Right ventricle myocardium inferior (tissue), 1 donor: ENCODE measurements at places on chromosomes 3 and 15. TPM values are rescaled to one million over a fixed set of nuclear protein-coding genes. Genes with fewer than 3 reads are reported as not detected.

Gene SLC27A2
- not detected for total RNA-seq

Gene CLEC3B
- total RNA-seq = 70.8 TPM

Gene GPR149
- not detected for total RNA-seq

Gene TPM1
- total RNA-seq = 13,805 TPM

Gene IL17RB
- total RNA-seq = 3.2 TPM

Gene ATP13A4
- total RNA-seq = 0.38 TPM

Gene ARHGEF3
- total RNA-seq = 19.0 TPM

Gene SCAANT1
- not detected for total RNA-seq

Gene CKMT1A
- 0.43 TPM for total RNA-seq

Gene ABHD5
- 25.4 TPM for total RNA-seq

Gene CYP8B1
- total RNA-seq = not detected

DNA sequence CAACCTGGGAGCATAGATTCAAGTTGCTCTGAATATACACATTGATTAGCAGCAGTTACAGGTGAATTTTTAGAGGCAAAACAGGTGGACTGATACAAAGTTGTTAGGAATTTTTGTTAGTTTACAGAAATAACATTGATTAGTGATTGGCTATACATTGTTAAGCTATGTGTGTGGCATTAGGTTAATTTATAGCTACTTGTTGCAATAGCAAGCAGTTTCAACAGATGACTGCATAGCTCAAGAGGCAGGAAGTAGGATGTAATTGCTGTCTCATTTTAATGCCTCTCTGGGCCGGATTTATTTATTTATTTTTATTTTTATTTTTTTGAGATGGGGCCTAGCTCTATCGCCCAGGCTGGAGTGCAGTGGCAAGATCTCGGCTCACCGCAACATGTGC, 99.7 kb downstream of the TCF12 start:
- DNase-seq = no peak

GRCh38 chr15:80317389-80318182, 65.6 kb upstream of the CTXND1 start:
- DNase-seq = no peak

- no peak for DNase-seq
Observed at GRCh38 chr15:65366122-65366892, 11.5 kb downstream of the IGDCC3 start.

GRCh38 chr15:90790561-90790960, 73.4 kb downstream of the BLM start:
- DNase-seq = no peak

DNA sequence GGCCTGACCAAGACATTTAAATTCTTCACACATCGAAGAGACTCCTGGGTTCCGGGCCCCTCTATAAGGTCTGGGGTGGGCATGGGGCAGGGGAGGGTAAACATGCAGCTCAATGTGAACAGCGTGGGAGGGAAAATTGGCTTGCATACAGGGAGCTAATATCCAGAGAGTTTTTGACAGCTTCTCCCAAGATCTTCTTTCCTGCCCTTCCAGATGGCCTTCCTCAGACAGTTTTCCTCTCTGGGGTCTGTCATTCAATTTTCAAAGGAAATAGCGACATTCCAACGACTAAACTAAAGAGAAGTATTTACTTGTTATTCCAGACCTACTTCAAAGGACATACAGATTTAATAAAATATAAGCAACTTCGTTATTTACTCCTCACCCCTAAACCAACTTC, 1030.6 kb downstream of the MCTP2 start:
- DNase-seq = no peak

DNA sequence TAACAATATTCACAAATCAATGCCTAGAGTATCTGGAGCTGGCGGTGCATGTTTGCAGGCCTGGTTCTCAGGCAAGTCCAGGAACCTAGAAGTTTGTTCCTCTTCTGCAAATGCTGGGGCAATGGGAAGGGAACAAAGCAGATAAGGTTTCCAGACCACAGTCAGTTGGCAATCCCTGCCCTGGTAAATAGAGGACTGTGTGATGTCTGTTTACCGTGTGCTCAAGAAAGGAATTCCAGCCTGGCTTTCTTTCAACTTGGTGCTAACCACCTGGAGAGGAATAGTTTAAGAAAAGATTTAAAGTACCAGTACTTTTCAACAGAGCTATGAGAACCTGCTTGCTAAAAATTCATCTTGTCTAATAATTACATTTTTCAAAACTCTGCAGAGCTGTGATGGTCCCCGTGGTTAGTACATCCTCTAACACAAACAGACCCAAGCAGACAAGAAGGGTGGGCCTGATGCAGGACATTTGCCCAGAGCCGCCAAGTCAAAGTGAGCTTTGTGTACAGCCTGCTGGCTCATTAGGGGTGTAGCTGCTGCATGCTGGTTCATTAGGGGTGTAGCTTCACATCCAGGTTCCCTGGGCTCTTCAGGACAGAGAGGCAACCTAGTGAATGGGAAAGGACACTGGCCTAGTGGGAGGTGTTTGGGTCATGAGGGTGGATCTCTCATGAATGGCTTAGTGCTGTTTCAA, 220.5 kb downstream of the SQOR start:
- DNase-seq = no peak

DNA sequence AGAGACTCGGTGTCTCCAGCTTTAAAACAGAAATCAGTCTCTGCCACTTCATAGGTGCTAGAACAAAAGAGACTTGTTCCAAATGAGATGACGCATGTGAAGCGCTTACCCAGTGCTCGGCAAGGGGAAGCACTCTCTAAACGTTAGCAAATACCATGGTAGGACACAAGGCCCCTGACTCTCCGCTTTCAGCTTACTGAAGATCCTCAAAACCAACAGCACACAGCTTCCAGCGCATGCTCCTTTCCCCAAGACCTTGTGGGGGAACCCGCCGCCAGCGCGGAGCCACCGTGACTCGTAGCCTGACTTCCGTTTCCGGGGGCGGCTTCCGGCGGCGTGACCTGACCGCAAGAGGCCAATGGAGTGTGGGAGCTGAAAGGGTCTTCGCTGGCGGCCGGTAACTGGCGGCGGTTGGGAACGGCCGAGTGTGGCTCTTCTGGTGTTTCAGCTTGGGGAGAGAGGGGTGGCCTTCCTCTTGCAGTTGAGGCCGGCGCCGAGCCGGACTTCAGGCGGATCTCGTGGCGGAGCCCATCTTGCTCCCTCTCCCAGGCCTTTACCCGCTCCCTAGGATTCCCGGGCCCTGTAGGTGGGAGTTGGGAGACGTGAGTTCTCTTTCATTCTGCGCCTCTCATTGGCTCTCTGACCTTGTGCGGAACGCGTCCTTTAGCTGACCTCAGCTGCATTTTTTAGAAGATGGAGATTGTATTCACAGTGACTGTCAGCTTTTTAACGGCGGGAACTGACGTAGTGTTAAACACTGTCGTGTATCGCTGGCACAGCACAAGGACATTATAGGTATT, at the start of gene THUMPD3:
Gene THUMPD3, plus strand, starts transcription at position 324 of the 800 bp plus-strand sequence. CDS start 2,015 bp downstream, outside the sequence.
- peak; percentile 96 for DNase-seq

GRCh38 chr3:67653425-67654098, 850 bp downstream of the SUCLG2 start:
- no peak for DNase-seq

DNA sequence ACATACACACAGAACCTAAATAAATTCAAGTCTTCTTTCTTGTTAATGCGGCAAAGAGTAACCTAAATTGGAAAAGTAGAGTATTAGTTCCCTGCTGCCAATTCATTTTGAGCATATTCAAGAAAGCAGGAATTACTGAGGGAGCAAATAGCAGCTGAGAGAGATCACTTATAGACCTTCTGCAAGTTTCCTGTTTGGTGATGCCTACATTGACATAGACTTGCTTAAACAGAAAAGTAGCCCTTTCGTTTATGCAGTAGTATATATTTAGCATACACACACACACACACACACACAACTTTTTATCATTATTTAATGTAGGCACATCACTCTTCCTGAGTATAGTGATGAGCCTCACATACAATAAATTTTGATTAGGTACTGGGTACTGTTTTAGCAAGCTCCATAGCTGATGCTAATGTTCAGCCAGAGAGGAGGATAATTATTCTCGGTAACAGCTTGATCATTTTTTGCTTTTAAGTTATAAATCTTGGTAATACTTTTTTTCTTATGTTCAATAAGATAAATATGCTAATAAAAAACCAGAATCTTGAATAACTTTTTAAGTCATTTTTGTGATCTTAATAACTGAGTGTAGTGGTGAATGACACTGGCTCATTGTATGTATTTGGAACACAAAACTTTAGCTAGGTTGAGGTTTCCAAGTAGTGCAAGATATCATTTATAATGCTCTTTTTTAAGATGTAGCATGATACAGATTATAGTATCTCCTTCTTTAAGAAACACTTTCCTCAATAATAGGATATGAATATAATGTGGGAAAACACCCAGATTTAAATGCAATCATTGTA, 174.7 kb downstream of the MBNL1 start:
- no peak for DNase-seq

GRCh38 chr15:58136731-58137130, 1.4 kb upstream of the AQP9 start:
- no peak for DNase-seq

GRCh38 chr3:152737021-152737908, 97.7 kb upstream of the P2RY1 start:
- no peak for DNase-seq

DNA sequence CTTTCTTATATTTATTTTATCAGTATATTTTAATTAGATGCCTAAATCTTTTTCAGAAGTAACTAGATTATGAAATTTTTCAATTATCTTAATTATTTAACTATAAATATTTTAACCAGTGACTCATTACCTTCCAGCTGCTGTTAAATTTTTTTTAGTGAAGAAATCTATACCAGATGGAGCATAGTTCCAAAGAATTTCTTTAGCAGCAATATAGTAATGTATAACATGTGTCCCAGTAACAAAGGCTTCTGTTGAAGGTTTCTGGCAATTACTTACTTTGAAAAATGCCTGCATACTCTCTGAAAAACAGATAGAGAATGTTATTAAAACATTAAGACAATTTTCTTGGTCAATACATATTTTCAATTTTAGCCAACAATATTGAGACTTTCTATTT, 45.1 kb upstream of the CP start:
- no peak for DNase-seq

DNA sequence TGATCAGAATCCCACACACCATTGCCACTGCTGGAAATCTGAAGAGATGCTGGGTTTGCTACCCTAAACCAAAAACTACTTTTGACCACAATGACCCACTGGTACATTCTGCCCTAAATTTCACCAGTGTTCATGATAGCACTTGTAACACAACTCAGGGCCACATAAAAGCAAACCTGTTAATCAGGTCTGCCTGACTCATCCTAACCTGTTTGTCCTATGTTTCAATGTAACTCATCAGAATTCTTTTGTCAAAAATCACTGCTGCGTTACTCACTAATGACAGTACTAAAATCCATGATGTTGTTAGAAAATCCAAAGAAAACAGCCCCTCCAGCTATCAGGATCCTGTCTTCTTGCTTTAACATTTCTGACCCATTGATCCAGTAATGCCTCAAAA, 55.6 kb upstream of the XCR1 start:
- DNase-seq = no peak

DNA sequence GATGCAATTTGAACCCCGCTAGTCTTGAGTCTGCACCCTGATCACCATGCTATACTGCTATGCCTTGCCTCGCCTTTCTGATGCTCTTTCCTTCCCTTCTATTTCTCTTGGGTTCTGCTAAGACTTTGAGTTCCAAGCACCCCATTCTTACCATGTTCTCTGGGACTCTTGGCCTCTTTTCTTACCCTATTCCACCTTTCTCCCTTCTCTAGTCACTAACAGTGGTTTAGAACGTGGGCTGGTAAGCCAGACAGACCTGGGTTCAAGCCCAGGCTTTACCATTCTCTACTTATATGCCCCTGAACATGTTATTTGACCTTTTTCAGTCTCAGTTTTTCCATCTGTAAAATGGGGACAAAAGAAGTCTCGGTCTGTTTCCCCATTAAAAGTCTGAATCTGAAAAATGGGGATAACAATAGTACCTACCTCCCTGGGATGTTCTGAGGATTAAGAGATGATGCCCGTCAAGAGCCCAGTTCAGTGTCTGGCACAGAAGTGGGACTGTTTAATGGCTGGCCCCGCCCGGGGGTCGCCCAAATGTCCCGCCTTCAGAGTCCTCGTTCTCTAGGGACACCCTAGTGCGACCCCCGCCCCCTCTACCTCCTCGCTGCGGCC, 376 bp downstream of the TADA3 start:
- DNase-seq = no peak

DNA sequence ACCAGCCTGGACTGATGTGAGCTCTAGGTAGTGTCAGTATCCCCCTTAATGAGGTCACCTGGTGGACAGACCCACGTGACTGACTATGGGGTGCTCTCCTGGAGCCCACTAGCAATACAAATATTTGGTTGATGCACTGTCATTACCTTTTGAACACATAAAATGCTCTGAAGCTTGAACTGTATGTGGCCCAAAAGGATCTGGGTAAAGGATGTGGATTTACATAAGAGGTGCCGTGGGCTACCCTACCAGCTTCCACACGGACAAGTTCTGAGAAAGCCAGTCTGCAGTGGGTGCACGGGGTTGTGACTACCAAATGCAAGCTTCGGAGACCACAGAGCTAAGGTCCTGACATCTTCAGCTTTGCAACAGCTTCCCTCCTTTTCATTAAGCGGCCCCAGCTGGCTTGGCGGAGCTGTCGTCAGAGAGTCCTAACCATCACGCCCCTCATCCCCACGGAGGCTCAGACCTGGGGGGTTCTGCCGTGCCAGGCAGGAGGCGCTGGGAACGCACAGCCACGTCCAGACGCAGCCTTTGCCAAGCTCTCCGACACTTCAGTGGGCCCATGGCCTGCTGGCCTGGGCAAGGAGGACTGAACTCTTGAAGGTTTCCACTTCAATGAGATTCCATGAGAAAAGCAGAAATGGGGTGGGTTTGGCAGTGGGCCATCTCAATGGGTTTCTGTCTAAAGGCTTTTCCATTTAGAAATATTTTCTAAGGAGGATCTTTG, 228.3 kb downstream of the ADAMTS17 start:
- DNase-seq = no peak

- DNase-seq = no peak
Observed at GRCh38 chr15:38611228-38611627, 46.6 kb upstream of the RASGRP1 start.
